ENCODE measurements at places on chromosomes 16 and 17.

- no peak for DNase-seq
Measured at GRCh38 chr16:15513156-15513555, 78.8 kb downstream of the BMERB1 start.

GRCh38 chr17:12727881-12728280 is 61.4 kb upstream of the ARHGAP44 start:
- no peak for DNase-seq

GRCh38 chr17:7993972-7994589 is 8.3 kb upstream of the GUCY2D start:
- no peak for DNase-seq

GRCh38 chr16:73321853-73322252 is 273.9 kb upstream of the ZFHX3 start:
- no peak for DNase-seq

DNA sequence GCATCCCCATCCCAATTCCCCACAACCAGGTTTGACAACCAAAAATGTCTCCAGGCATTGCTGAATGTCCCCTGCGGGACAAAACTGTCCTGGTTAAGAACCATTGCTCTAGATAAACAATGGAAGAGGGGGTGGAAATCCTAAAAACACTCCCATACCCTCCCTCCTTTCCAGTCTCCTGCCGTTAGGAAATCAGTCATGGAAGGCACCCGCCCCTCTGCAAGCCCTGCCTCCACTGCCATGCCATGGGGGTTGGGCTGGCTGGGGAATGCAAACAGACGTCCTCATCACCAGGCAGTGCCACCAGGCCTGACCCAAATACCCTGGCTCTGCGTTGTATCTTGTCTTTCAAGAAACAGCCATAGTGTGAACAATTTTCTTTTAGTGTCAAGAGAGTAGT is 57.5 kb downstream of the CYTH1 start:
- no peak for DNase-seq

DNA sequence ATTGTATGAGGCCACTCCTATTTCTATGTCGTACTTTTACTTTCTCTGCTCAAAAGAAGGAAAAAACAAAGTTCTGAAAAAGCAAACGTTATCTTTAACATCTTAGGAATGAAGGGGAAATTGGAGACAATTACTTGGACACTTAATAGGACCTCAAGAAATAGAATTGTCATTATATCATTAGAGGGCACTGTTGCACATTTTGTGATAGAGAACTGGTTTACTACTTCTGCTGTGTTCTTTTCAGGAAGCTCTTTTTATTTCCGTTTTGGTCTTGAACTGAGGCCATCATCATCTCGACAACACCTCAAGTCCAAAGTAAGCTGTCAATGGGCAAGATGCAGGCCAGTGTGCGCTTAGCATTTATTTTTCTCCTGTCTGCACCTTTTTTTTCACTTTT is 14.6 kb downstream of the COG4 start:
- DNase-seq, result no peak

All from activated CD4-positive, alpha-beta T cell treated with anti-CD3 and anti-CD28 coated beads, Interleukin-2, amount 50 U/mL, for 4 hours (primary cell).